ENCODE measurements at places on chromosomes 7 and 10.
A peak's percentile ranks its signal among the peaks of the same experiment; 100 is the strongest.

GRCh38 chr10:5493691-5494090 is 5.7 kb downstream of the CALML5 start:
- DNase-seq = no peak

DNA sequence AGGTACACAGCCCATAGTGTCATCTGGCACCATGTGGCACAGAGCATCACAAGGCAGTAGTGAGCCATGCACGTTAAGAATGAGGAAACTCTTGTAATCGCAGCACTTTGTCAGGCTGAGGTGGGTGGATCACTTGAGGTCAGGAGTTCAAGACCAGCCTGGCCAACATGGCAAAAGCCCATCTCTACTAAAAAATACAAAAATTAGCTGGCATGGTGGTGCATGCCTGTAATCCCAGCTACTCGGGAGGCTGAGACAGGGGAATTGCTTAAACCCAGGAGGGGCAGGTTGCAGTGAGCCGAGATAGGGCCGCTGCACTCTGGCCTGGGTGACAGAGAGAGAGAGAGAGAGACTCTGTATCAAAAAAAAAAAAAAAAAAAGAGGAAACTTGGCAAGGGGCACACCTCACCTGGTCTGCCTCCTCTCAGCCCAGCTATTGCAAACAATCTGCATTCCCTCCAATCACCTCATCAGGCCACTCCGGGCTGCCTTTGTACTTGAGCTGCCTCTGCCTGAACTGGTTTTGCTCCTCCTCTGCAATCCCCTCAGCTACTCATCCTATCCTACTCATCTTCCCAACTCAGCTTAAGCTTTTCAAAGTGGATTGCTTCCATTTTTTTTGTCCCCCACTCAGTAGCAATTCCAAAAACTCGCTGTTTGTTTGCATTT is 46.0 kb upstream of the OPTN start:
- no peak for DNase-seq

- no peak for DNase-seq
Observed at GRCh38 chr10:11046776-11047160, 29.1 kb downstream of the CELF2 start.

- peak; percentile 85 for DNase-seq
Observed at GRCh38 chr7:44044315-44045225, at the start of gene DBNL. TSS of gene DBNL (plus strand) at chr7:44044702. CDS start at chr7:44044738, 36 bp downstream.

- DNase-seq = peak; percentile 53
Observed at GRCh38 chr10:22652988-22653481, 61.3 kb downstream of the PIP4K2A start.

DNA sequence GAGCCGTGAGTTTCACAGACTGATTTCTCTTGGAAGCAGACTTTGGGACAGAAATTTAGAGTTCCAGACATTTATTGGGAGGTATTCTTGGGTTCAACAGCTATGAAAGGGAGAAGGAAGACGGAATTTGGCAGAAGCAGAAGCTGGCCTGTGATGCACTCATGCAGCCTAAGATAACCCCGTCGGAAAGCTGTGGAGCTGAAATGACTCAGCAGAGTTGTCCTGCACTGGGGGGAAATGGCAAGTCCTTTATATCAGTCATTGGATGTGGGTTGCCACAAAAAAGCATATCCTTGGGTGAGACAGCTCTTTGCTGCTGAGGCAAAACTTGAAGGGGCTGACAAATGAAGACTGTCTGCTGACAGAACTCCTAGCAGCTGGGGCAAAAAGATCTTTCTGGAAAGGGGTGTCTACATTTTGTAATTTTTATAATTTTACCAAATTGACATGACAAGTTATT is 11.5 kb upstream of the MICU1 start:
- peak; percentile 98 for DNase-seq

GRCh38 chr7:151091431-151091830 is 5.2 kb downstream of the AGAP3 start:
- no peak for DNase-seq

DNA sequence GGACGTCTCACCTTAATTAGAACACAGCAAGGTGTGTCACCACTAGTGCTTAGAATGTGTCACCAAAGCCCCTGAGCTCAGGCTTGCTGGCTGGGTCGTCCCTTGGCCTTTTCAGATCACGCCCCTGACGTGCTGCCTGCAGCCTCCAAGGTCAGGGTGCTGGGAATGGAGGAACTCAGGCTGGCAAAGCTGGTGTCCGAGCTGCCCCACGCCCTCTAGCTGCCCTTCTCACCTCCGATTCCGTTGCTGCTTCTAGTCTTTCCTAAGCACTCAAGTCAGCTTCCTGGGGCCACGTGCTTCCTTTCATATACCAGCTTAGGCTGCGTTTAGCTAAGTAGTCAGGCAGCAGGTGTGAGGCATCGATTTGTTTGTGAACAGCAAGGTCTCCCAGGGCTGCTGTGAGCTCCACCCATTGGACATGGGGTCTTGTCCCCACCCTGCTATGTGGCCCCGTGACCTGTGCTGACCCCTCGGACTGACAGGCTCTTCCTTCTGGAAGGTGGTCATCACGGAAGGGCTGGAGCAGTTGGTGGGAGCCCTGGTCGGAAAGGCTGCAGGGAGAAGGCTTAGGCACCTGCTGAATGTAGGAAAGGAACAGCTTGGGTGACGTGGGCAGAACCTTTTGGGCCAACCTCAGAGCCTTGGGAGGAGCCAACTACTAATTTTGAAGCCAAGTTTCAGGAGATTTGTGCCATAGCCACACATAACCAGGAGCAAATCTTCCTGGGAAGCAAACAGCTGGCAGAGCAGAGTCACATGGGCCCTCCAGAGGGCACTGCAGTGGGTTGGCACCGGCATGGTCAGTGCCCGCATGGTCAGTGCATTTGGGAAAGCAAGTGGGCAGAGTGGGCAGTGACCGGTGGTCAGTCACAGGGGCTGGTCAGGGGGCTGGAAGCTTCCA is 28.8 kb downstream of the VIPR2 start:
- no peak for DNase-seq

DNA sequence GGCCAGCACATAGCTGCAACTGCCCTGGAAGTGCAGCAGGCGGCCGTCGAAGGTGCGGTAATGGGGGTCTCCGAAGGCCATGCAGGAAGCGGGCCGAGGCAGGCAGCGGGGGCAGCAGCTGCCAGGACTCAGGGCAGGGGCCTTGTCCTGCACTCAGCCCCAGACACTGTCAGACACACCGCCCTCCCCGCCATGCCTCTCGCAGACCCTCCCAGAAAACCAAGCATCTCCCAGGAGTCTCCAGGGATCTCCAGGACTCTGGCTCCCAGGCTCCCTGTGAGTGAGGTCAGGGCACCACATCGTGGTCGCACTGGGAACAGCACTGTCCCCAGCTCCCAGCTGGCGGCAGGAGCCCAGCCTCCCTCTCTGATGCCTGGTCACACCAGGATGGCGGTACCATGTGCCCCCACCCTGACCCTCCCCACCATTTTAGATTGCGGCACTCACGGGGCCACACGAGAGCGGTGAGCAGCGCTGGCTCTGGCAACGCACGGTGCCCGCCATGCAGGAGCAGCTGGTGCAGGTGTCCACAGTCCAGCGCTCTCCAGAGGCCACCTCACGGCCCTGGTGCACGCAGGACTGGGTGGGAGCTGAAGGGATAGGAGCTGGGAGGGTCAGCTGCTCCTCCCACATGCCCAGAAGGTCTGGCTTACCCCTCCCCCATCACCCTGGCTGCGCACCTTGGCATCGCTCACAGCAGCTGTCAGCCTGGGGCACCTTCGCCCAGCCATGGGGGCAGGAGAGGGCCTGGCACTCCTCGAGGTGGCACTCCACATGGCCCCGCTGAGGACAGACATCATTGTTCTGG is 17.5 kb downstream of the ATP6V1F start:
- DNase-seq = peak; percentile 58

- DNase-seq = no peak
Observed at GRCh38 chr7:70539205-70539604, 592.7 kb upstream of the GALNT17 start.

- no peak for DNase-seq
Observed at GRCh38 chr7:92720604-92721350, 115.6 kb downstream of the CDK6 start.

DNA sequence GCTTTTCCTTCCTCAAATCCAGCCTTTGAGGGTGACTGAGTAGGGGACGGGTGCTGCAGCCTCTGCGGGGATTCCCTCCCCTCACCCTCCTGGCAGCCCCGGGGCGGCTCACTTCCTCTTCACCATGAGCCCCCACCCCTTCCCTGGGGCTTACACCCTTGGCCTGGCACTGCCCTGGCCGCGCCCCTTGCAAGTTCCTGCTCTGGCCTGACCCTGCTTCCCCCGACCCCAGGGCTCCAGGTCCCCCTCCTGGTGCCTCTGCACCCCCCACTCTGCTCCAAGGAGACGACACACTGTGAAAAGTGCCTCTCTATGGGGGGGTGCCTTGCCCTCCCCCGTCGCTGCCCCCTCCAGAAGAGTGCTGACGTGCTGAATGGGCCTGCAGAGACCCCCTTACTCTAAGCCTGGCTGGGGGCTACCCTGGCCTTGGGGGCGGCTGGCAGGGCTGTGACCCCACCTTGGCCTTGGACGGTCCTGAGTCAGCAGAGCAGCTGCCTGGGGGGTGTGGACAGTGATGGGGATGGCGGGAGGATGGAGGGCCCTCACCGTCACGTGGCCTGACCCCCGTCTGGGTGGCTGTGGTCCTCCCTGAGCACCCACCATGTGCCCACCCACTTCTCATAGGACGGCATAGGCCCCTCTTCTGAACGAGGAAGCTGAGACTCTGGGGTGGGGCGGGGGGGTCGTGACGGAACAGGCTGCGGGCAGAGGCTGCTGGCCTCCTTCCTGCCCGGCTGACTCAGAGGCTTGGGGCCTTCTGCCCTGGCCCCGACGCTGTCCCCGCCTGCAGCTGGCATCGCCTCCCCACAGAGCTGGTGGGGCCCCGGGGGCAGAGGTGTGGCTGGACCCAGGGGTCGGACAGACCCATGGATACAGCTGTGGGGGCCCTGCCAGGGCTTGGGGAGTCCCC is 9.8 kb downstream of the LFNG start:
- peak; percentile 67 for DNase-seq

DNA sequence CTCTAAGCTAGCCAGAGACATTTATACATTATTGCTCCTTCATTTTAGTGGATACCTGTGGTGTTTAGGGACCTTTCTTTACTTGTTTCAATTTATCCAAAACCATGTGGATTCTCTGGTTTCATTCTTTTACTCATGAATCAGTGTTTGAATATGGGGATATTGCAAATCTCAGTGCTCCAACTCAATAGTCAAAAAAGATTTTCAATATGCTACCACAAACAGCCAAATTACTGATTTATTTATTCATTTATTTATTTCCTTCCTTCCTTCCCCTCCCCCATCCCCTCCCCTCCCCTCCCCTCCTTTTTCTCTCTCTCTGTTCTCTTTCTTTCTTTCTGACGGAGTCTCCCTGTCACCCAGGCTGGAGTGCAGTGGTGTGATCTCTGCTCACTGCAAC is 253.1 kb upstream of the IMMP2L start:
- no peak for DNase-seq

DNA sequence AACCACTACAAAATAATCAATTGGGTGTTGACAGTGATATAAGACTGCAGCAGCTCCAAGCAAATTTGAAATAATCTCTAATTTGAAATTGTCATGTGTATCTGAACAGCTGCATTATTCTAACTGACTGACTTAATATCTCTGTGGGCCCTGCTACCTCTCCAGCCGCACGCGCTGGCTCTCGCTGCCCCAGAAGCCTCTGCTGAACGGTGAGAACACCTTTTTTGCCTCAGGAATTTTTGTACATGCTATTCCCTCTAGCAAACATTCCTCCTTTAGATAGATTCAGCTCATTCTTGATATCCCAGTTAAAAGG is 155.9 kb upstream of the MDFIC start:
- no peak for DNase-seq

DNA sequence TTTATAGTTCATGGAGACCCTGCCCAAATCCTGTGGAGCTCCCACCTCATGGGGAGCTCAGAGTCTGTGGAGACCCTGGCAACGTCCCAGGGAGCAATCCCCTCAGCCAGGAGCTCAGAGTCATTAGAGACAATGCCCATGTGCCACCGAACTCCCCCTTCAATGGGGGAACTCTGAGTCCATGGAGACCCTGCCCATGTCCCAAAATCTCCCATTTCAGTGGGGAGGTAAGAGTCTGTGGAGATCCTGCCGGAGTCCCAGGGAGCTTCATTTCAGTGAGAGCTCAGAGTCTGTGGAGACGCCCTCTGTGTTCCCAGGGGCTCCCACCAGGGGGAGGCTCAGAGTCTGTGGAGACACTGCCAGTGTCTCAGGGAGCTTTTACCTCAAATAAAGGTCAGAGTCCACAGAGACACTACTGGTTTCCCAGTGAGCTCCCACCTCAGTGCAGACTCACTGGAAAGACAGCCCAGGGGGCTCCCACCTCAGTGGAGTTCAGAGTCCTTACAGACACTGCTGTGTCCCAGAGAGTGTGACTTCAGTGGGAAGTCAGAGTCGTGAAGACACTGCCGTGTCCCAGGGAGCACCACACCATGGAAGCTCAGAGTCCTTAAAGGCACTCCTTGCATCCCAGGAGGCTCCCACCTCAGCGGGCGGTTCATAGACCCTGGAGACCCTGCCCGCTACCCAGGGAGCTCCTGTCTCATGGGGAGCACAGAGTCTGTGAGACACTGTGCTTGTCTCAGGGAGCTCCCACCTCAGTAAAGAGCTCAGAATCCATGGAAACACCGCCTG is 5.0 kb downstream of the MYO1G start:
- DNase-seq = peak; percentile 65

DNA sequence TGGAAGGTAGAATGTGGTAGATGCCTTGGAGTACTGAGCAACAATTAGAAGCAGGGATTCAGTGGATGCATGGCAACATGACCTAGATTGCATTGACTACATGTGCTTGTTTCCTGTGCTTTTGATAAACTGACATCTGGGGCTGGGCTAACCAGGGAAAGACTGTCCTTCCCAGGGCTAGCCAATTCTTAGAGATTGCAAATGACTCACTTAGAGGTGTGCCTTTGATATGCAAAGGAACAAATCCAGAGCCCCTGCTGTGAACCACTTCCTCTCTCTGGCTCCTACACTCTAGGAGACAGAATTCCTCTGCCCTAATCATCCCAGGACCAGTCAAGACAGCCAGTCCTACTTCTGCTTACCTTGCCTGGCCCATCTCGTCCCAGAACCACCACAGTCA is 651.5 kb downstream of the LRMDA start:
- DNase-seq = no peak

DNA sequence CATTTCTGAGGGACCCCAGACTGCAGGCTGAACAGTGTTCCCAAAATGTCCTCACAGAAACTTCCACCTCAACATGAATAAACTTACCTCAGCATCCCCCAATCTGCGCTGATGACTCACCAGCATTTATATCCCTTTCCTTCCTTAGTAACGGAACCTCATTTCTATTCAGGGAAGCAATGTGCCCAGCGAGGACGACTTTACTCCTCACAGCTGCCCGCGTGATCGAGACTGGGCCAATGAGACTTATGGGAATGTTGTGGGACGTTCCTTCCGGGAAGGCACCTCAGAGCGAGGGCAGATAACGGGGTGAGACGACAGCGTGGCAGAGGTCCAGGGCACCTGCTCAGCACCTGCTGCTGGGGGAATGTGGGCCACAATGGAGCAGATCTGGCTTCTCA is 73.1 kb upstream of the CAMK2B start:
- no peak for DNase-seq

DNA sequence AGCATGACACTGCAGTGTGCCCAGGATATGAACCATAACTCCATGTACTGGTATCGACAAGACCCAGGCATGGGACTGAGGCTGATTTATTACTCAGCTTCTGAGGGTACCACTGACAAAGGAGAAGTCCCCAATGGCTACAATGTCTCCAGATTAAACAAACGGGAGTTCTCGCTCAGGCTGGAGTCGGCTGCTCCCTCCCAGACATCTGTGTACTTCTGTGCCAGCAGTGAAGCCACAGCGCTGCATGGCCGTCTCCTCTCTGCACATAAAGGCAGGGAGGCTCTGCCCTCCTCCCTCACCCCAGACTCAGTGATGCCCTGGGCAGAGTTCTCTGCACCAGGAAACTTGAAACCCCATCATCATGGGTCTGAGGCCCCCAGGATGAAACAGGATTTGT is 70.7 kb upstream of the PRSS58 start:
- no peak for DNase-seq

- DNase-seq = no peak
Observed at GRCh38 chr7:108586274-108586710, 16.6 kb downstream of the DNAJB9 start.

Data from Kasumi-1 (cell line).